ENCODE measurements at places on chromosomes 12 and 14.
A peak's percentile ranks its signal among the peaks of the same experiment; 100 is the strongest.

GRCh38 chr12:12133259-12133658 is 62.5 kb downstream of the BCL2L14 start:
- H3K27me3 ChIP-seq = peaks cover 18% of the 10 kb centered on the region
- H3K27ac ChIP-seq = no peak overlapping the region
- peaks cover 3% of the 10 kb centered on the region for H3K4me1 ChIP-seq
- DNase-seq = no peak

DNA sequence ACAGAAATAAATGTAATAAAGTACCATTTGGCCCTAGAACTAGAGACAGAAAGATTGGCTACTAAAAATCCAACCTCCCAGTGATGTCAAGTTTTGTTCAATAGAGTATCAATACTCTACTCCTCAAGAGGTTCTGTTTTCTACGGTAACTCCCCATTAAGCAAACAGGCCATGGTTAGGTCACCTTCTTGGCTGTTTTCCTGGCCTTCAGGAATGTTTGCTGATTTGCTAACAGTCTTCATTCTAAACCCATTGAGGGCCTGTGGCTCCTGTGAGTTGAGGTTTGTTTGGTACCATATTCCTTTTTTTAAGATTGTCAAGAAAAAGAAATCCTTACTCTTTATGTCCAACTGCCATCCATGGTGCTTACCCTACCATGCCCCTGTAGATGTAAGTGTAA is 1022.0 kb upstream of the TMEM132C start:
- no peaks in the 10 kb centered on the region for H3K36me3 ChIP-seq
- no peak overlapping the region for H3K27ac ChIP-seq
- no peaks in the 10 kb centered on the region for H3K27me3 ChIP-seq
- no peak for DNase-seq
- no peaks in the 10 kb centered on the region for H3K4me1 ChIP-seq

DNA sequence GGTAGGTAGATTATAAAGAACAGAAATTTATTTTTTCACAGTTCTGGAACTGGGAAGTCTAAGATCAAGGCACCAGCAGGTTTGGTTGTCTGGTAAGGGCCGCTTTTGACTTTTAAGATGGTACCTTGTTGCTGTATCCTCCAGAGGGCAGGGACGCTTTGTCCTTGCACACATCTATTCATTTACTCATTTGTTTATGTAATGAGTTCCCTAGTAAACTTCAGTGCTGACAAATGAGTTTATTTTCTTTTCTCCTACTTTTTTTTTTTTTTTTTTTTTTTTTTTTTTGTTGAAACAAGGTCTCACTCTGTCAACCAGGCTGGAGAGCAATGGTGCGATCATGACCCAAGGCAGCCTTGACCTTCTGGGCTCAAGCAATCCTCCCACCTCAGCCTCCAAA is 195.7 kb downstream of the FBXL14 start:
- H3K27me3 ChIP-seq = no peaks in the 10 kb centered on the region
- H3K4me1 ChIP-seq = no peaks in the 10 kb centered on the region
- no peak overlapping the region for H3K27ac ChIP-seq
- H3K36me3 ChIP-seq = peaks cover 6% of the 10 kb centered on the region
- H3K4me3 ChIP-seq = no peak overlapping the region

- H3K4me3 ChIP-seq = no peak overlapping the region
- DNase-seq = no peak
- H3K27me3 ChIP-seq = no peaks in the 10 kb centered on the region
- no peaks in the 10 kb centered on the region for H3K4me1 ChIP-seq
Measured at GRCh38 chr14:33516898-33517436, 433.9 kb downstream of the EGLN3 start.

- DNase-seq = no peak
- peaks cover 13% of the 10 kb centered on the region for H3K4me1 ChIP-seq
- no peaks in the 10 kb centered on the region for H3K36me3 ChIP-seq
- no peak overlapping the region for H3K4me3 ChIP-seq
- H3K27ac ChIP-seq = no peak overlapping the region
Measured at GRCh38 chr14:51613416-51613815, 38.3 kb upstream of the FRMD6 start.

DNA sequence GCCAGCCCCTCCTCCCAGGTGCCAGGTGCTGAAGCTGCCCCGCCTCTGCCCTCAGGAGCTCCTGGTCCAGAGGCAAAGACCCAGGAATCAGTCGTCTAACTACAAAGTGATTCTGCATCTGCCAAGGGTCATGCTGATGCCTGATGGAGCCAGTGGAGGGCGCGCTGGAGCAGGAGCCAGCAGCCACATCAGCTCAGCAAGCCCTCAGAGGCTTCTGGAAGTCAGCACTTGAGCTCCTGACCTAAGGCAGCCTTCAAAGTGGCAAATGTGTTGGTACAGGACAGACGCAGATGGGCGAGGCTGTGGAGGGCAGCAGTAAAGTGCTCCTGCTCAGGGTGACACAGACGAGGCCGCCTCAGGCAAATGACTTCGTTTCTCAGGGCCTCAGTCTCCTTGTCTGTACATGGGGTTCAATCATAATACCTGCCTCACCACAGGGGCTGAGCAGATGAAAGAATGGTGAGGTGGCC is 10.9 kb downstream of the C12orf43 start:
- H3K27ac ChIP-seq = peak overlapping the region; percentile 25
- peak; percentile 41 for DNase-seq
- peaks cover 3% of the 10 kb centered on the region for H3K4me1 ChIP-seq
- no peak overlapping the region for H3K4me3 ChIP-seq
- no peaks in the 10 kb centered on the region for H3K27me3 ChIP-seq
- peaks cover 51% of the 10 kb centered on the region for H3K36me3 ChIP-seq

- no peak overlapping the region for H3K27ac ChIP-seq
- no peaks in the 10 kb centered on the region for H3K36me3 ChIP-seq
- H3K27me3 ChIP-seq = no peaks in the 10 kb centered on the region
- no peak for DNase-seq
- no peak overlapping the region for H3K4me3 ChIP-seq
- peaks cover 13% of the 10 kb centered on the region for H3K4me1 ChIP-seq
Measured at GRCh38 chr12:103442822-103443221, 52.9 kb downstream of the C12orf42 start.

DNA sequence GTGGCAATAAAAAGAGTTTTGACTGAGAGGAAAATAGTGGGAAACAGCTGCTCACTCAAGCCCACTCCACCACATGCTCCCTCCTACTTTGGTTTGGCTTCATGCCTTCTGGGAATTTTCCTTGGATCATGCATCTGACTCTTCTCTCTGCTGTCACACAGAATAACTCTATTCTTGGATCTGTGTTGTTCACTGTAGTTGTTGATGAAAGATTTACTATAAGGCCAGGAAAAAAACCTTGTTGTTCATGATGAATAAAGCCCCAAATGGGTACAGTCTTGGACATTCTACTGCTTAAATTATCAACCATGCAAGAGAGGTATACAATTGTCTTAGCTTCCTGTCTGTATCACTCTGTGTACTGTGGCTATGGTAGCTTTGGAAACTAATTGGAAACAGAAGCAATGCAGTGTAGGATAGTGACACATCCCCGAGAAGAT is 70.5 kb downstream of the TMX1 start:
- DNase-seq = no peak
- H3K36me3 ChIP-seq = no peaks in the 10 kb centered on the region
- peaks cover 13% of the 10 kb centered on the region for H3K27me3 ChIP-seq

DNA sequence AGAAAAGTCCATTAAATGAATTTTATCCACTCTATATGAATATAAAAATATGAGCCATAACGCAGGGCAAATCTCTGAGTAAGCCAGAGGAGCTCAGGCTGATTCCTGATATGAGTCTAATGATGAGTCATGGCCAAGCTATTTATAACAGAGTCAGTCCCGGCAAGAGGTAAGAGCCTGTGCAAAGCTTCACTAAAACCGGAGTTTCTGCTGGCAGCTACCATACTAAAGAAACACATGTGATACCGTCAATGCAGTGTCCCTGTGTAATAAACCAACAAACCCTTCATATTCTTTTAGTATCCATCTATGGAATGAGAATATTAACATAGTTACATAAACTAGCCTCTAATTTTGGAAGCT is 319.4 kb downstream of the KCNC2 start:
- no peak for DNase-seq
- H3K4me1 ChIP-seq = peaks cover 6% of the 10 kb centered on the region
- no peak overlapping the region for H3K4me3 ChIP-seq
- H3K36me3 ChIP-seq = no peaks in the 10 kb centered on the region
- H3K27me3 ChIP-seq = no peaks in the 10 kb centered on the region

GRCh38 chr12:66321435-66321834 is 19.1 kb downstream of the HELB start:
- no peak for DNase-seq
- no peaks in the 10 kb centered on the region for H3K27me3 ChIP-seq
- peaks cover 74% of the 10 kb centered on the region for H3K36me3 ChIP-seq
- H3K27ac ChIP-seq = peak overlapping the region; percentile 29
- no peak overlapping the region for H3K4me3 ChIP-seq
- peaks cover 22% of the 10 kb centered on the region for H3K4me1 ChIP-seq
